ENCODE measurements at places on chromosomes 1 and 21. TPM values are rescaled to one million over a fixed set of nuclear protein-coding genes. Genes with fewer than 3 reads are reported as not detected.

Gene GBP4
- 44.5 TPM for total RNA-seq

DNA sequence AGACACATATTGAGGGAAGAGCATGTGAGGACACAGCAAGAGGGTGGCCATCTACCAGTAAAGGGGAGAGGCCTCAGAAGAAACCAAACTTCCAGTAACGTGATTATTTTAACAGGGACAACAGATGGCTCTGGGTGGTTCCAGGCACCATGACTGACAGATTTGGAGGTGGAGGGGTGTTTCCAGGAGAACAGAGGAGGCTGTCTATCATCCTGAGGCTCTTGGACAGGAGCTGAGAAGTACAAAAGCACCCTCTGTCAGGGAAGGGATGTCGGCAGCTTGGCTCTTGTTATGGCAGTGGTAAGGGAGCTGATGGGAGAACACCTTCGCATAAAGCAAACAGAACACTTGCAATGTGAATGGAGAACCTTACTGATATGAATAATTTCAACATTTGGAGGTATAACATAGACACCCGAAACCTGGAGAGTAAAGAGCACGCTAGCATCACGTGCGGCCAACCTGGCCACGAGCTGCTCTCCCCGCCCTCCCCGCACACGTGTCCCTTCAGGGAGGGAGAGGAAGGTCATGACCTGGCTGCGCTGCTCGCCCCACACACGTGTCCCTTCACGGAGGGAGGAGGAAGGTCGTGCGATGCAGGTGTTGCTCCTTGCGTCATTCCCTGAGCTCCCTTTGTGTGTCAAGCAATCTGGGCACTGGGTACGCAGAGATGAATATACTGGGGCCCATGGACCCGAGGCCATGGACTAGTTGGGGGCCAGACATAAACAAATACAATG, 37.5 kb upstream of the NLRP3 start:
- DNase-seq, result no peak

DNA sequence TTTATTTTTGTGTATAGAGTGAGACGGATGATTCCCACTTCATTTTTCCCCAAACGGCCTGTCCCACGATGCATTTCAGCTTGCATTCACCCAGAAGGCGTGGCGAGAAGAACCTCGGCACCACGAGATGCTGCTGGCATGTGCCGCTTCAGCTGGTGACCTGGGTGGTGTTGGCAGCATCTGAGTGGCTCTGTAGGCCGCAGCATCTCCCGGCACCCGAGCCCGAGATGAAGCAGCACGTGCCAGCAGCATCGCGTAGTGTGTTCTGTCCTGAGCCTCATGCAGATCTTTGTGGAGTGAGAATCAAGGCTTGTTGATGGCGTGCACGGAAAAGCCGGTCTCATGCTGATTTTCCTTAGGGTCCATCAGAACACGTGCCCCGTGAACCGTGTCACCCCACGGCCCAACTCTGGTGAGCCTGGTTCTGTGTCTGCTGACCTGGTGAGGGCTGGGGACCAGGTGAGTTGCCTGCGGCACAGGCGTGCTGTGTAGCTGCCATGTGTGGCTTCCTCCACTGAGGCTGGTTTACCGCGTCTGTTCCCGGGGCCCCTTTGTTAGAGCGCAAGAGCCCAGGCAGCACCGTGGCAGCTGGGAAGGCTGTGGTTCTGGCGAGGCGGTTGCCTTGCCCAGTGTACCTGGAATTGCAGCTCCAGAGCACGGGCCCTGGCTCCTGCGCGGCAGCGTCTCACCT, 16.7 kb downstream of the SLX9 start:
- DNase-seq, result peak; percentile 71

GRCh38 chr1:93061895-93062792, 16.9 kb upstream of the MTF2 start:
- no peak for DNase-seq

DNA sequence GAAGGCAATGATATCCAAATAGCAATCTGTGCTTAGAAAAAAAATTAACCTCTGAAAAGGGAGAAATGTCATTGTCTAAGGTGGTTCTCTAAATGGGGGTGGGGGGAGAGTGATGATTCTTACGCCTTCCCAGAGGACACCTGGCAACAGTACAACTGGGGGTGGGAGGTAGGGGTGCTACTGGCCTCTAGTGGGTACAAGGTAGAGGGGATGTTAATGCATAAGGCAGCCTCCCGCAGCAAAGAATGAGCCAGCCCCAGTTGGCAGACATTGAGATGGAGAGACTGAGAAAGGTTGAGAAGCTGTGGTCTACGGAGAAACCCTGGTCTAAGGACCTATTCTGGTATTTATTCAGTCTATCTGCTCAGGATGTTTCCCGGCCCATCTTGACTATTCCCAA, 472.2 kb upstream of the RUNX1 start:
- DNase-seq, result no peak

GRCh38 chr1:50048791-50049190, 25.0 kb upstream of the AGBL4 start:
- no peak for DNase-seq

DNA sequence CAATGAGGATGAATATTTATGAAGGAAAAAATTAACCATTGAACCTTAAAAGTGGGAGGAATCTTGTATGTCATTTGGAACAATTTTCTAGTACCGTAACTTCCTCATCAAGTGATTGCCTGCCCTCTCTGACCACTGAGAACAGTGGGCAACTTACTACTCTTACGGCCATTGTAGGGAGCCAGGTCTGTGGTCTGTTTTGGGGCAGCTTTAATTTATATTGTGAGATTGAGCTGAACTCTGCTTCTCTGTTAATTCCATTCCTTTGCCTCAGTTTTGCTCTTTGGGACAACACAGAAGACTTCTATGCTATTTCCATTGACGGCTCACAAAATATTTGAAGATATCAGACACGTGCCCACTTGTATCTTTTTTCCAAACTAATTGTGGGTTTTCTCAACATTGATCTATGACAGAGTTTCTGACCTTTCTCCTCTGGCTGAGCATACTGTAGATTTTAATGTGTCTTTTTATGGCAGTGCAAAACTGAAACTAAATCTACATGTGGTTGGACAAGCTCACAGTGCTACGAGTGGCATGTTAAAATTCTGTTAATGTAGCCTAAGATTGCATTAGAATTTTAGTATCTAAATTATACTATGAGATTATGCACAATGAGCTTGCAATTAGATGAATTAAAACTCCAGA, 27.8 kb upstream of the ZNF281 start:
- DNase-seq, result no peak

- no peak for DNase-seq
Observed at GRCh38 chr1:26548841-26549240, 19.3 kb downstream of the RPS6KA1 start.

DNA sequence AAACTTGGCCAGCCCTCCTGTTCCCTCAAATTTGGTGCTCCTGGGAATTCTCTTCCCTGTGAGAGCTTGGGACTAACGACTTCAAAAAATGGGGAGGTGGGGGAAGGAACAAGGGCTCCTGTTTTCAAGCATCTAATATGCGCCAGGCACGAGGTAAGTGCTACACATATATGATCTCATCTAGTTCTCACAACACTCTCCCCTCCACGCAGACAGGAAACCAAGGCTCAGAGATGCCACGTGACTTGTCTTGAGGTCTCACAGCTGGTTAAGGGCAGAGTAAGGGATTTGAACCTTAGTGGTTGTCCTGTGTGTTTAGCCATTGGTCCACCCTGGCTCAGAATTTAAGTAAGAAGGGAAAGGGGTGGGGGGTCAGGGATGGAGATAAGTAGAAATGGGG, 125.9 kb downstream of the DMRTB1 start:
- peak; percentile 66 for DNase-seq
